ENCODE measurements at places on chromosomes 3 and 15.

DNA sequence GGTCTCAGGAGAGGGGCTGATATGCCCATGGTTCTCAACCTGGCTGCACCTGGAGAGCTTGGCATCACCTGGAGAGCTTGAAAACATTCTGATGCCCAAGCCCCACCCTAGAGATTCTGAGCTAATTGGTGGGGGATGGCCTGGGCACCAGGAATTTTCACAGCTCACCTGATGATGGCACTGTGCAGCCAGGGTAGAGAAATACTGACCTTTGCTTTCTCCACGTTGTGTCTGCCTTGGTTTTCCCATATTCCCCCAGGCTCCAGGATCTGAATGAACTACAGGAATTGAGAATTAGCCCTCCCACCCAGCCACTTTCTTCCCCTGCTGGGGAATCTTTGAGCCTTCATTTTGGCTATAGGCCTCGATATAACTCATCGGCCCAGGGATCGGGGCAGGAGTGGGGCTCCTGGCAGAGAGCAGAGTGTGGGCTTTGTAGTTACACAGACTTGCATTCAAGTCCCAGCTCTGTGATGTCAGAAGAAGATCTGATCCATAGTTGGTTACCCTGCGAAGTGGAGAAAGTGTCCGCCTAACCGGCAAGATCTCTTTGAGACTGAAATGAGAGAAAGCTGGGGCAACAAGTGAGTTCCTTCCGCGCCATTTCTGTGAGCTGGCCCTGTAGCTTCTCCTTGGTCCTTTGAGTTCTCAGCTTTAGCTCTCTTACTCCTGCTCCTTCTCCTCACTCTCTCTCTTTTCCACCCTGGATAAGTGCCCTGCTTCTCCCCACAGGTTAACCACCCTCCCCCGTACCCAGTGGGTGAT, 33.1 kb upstream of the UBE2Q2 start:
- DNase-seq: peak; percentile 52

DNA sequence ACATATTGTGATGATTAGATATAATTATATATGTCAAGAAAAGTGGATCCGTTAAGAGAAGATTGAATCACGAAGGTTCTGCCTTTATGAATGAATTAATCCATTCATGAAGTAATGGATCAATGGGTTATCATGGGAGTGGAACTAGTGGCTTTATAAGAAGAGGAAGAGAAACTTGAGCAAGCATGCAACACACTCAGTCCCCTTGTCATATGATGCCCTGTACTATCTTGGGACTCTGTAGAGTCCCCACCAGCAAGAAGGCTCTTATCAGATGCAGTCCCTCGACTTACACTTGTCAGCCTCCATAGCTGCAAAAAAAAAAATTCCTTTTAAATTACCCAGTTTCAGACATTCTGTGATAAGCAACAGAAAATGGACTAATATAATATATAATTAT, 301.9 kb downstream of the RAP2B start:
- DNase-seq: no peak

- no peak for DNase-seq
Measured at GRCh38 chr3:35305406-35305805, 333.9 kb upstream of the ARPP21 start.

DNA sequence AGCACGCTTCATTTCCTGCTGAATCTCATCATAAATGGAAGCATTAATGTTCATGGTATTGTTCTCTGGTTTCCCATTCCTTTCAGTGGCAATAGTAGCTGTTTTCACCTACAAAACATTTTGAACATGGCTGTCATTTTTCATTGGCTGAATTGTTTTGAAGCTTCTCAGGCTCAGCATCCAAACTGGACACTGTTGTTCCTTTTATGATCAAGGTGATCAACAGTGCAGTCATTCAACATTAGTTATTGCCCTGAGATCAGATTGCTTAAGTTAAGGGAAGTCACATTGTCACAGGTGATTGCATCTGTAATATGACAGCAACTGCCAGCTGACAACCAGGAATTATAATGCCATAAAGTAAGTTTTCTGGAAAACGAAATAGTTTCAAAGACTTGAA, 46.9 kb downstream of the SATB1 start:
- peak; percentile 77 for DNase-seq

GRCh38 chr3:59813148-59813538, 763.3 kb upstream of the CFAP20DC start:
- DNase-seq: no peak

GRCh38 chr3:6962801-6963200, 101.9 kb downstream of the GRM7 start:
- no peak for DNase-seq

DNA sequence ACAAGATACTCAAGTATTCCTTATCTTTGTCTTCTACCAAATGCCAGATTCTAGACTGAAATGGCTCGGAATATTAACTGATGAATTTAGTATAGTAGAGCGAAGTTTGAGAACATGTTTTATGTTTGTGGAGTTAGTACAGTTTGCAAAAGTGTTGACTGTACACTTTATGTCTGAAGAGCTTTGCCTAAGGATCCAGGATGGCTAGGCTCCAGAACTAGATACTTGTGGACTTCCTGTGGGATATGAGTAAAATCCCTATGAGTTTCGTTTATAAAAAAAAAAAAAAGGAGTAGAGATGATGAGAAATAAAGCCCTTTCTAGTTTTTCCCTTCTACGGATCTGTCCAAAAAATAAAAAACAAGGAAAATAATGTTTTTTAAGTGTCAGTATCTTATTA, 96.7 kb downstream of the TP63 start:
- DNase-seq: no peak

GRCh38 chr15:81151389-81151788, 17.3 kb downstream of the CFAP161 start:
- DNase-seq: no peak

DNA sequence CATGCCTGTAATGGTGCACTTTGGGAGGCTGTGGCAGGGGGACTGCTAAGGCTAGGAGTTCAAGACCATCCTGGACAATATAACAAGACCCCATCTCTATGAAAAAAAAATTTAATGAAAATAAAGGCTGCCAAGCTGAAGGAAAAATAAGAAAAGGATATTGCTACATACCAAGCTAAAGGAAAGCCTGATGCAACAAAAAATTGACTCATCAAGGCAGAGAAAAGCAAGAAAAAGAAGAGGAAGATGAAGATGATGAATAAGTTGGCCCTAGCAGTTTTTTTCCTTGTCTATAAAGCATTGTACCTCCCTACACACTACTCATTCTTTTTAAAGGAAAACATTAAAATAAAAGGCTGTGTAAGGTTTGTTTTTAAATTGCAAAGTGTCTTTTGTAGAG, 441.9 kb upstream of the MDFIC2 start:
- no peak for DNase-seq

- DNase-seq: peak; percentile 9
Measured at GRCh38 chr3:117920253-117920898, 1114.3 kb downstream of the IGSF11 start.

DNA sequence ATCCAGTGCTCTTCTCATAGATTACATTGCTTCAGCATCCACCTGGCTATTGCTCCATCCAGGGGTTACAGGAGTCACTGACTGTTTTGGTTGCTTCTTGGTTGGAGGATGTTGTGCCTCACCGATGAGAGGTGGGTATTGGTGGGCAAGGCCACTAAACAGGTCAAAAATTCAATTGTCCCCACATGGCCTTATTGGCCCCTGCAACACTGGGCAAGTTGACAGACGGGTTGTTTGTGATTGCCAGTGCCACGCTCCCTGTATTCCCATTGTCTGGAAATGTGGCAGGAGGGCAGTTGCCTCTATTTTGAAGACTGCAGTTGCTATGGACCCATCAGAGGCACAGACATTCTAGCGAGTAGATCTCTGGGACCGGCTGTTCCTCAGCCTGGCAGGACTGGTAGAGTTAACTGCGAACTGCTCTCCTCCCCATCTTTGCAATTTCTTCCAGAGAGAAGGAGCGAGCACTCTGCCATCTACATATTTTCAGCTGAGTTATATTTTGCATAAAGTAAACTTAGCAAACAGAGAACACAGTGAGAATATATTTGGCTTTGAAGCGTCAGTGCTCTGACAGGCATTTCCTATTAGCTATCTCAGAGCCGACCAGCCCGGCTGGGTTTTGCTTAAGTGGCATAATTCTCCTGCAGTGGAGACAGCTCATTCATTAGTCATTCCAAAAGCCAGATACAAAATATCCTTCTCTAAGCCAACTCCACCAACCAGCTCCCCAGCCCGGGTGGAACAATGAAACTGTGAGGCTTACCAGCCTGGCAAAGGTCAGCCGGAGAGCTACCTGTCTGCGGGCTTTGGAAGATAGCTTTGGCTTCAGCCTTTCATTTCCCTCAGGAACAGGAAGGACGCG, 26.0 kb upstream of the MAGEF1 start:
- DNase-seq: peak; percentile 29
